ENCODE measurements at places on chromosomes 4 and X.

DNA sequence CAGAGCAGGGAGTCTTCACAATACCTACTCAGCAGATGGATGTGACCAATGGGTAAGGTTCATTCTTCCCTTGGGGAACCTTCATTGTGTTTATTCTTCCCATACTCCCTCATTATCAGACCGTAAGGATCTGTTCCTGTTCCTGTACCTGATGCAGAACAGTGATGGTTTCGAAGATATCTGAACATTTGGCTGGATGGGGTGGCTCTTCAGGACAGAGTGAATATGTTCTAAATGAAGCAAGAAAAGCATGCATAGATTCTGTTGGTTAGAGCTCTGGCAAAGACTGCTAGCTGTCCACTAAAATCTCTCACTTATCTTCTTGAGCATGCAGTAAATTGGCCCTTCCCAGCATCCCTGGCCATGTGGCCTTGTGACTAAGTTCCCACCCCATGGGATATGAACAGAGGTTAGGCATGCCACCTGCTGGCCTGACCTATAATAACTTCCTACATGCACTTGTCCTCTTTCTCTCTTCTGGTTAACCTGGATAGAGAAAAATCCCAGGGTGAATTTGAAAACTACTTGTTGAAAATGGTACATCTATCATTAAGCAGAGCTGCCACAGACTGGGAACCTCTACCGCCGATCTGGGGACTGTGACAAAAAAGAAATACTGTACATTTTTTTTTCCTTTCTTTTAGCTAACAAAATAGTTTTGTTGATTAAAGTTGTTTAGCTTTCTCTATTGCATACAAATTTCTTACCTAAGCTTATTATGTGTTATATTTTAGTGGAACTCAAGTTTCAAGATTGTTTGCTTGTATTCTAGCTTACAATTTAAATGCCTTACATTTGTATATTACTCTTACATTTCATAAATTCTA, 60.0 kb upstream of the BANK1 start:
- ATAC-seq = peak; percentile 97

DNA sequence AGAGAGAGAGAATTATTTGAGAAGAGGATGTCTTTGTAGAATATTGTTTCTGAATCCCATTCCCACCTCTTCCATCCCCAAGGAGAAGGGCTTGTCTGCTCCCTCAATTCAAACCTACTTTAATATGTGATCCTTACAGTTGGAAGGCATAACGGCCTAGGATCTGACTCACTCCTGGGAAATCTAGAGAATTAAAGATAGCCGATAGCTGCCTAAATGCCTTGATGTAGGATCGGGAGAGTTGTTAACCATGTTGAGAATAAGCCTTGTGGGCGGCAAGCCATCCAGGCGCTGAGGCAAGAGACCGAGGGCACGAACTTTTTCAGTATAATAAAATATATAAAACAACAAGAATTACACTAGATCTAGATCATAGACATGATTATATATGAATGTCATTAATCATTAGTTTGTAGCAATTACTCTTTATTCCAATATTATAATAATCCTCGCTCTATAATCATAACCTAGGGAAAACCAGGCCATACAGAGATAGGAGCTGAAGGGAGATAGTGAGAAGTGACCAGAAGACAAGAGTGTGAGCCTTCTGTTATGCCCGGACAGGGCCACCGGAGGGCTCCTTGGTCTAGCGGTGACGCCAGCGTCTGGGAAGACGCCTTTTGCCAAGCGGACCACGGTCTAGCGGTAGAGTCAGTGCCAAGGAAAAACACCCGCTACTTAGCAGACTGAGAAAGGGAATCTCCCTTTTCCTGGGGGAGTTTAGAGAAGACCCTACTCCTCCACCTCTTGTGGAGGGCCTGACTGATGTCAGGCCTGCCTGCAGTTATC, 13.5 kb downstream of the EMCN start:
- no peak for ATAC-seq

GRCh38 chrX:107827030-107827831, 1.6 kb downstream of the MID2 start:
- ATAC-seq = no peak

DNA sequence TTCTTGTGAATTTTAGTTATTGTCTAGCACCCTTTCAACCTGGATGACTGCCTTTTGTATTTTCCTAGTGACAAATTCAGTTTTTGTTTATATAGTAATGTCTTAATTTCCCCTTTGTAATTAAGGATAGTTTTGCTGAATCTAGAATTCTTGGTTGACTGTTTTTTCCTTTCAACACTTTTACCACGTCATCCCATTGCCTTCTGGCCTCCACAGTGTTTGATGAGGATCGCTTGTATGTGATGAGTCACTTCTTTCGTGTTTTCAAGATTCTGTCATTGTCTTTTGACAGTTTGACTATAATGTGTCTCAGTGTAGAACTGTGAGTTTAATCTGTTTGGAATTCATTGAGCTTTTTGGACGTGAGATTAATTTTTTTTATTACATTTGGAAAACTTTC, 30.1 kb downstream of the KDM6A start:
- no peak for ATAC-seq

DNA sequence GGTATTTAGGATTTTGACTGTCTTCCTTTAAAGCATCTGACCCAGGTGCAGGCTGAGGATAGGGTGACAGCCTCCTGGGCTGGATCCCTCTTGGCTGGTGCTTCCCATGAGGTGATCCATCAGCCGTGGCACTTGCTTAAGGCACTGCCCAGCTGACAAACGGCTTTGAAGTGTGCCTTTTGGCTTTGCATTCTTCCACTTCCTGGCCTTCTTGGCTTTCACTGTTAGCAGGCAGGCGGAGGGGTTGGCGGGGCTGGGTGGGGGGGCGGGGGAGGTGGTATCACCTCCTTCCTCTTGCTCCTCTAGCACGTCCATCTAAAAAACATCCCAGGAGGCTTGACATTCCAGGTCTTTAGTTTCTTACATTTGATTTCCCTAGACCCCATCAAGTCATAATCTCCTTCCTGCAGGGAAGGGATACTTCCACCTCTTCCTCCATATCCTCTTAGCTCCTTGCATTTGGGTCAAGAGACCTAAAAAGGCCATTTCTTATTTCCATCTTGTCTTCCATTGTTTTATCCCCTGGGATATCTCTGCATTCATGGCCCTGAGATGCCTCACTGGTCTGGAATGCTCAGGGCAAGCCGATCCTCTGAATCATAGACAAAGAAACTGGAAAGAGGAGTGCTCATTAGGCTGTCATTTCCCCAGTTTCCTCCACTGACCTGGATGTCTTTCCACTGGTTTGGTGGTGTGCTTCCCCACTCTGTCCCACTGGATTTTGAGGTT, 11.3 kb upstream of the APLN start:
- ATAC-seq = peak; percentile 99

DNA sequence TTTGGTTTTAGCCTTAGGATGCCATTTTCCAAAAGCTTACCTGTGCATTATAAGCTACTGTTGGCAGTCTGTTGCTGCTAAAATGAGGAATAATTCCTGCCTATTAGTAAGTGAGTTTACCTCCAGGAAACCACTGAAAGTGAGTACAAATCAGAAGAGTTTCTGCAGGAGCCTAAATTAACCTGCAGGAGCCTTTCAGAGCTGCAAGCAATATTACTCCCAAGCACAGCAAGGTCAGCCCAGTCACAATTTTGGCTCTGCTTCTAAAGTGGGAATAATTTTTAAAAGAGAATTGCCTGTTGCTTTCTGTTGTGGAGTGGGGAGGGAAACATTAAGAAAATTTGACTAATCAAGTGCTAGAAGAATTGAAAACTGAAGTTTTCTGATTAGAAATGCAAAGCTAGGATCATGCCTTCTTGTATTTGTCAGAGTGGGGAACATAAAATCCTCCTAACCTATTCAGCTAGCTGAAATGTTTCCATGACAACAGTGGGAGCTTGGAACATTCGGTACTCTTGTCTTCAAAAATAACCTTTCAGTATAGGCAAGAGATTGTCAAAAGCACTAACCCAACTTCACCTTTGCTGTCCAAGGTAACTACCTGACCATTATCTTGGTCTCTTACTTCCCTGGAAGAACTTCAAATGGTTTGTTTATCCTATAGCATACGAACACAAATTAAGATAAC, 193.2 kb downstream of the COMMD8 start:
- ATAC-seq = no peak

- ATAC-seq = no peak
These were observed 750.3 kb downstream of the ARAP2 start for GRCh38 chr4:35493977-35494376.

- ATAC-seq = no peak
These were observed 1052.1 kb upstream of the PCDH10 start for GRCh38 chr4:132097041-132097440.

- no peak for ATAC-seq
These were observed 14.2 kb downstream of the CHST7 start for GRCh38 chrX:46587753-46588171.

DNA sequence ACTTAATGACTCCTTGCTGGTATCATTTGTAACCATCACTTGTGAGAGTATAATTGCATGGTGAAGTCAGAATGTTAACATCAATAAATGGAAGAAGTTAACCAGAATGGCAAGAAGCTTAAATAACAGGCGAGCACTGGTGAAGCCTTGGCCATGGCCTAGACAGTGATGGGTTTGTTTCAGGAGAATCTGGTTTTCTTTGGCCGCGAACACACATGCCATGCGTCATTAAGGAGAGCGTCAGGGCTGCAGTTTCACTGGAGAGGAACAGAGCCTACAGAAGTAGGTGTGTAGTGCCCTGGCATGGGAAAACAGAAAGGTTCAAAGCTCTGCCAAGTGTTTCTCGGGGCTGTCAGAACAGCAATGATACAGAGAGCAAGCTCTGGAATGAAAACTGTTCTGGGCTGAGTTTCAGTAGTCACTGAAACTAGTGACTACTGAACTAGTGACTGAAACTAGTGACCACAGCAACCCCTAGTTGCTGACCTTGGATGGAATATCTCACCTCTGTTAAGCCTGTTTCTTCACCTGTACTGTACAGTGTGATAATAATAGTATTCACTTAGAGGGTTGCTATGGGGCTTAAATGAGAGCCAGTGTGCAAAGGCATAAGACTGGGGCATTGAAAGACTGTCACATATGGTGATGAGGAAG, 93.8 kb downstream of the C4orf51 start:
- no peak for ATAC-seq

- no peak for ATAC-seq
These were observed 44.9 kb downstream of the CENPC start for GRCh38 chr4:67500373-67500772.

DNA sequence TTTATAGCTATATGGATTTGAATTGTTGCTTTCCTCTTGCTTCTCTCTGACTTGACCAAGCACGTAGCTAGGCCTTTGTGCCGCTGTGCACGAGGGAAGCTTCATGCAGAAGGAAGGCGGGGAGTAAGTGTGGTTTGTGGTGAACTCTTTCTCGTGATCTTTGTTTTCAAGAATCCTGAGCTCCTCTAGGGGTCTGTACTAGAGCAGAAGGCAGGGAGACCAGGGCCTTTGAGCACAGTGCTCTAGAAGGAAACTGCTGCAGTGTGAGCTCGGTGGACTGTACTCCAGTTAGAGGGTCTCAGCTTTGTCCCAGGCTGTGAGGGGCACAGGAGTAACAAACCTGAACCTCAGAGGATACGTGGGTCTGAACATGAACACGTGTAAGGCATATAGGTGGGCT, 49.0 kb downstream of the AGA start:
- no peak for ATAC-seq

DNA sequence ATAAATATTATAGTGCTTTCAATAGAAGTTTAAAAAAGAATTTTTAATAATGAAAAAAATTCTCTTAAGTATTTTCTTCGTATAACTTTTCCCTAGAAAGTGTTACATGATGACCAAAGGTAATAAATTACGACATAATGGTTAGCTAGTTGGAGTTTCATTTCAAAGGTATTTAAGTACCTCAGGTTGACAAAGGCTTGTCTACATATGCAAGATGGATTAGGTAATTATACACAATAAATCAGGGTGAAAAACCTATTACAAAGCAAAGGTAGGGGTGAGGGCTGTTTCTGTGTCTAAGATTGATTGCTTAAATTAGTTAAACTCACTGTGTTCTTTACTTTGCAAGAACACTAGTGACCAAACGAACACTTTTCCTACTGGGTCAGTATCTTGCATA, 508.5 kb upstream of the FAT1 start:
- ATAC-seq = no peak

DNA sequence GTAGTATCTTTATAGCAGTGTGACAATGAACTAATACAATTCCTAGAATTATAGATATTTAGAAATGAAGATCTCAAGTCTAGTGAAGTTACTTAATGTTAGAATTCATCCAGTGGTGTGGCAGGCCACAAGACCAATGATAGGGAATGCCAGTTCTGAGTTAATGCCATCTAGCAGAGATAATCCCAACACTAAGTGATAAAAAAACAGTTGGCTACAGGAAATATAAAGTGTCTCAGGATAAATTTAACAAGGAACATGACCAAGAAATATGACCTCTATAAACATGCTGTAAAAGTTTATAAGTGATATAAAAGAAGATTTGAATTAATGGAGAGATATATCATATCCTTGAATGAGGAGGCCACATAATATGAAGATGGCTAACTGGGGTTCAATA, 1790.5 kb upstream of the ADGRL3 start:
- ATAC-seq = no peak

GRCh38 chr4:151415978-151416377, 7.0 kb downstream of the FHIP1A start:
- ATAC-seq = peak; percentile 29

DNA sequence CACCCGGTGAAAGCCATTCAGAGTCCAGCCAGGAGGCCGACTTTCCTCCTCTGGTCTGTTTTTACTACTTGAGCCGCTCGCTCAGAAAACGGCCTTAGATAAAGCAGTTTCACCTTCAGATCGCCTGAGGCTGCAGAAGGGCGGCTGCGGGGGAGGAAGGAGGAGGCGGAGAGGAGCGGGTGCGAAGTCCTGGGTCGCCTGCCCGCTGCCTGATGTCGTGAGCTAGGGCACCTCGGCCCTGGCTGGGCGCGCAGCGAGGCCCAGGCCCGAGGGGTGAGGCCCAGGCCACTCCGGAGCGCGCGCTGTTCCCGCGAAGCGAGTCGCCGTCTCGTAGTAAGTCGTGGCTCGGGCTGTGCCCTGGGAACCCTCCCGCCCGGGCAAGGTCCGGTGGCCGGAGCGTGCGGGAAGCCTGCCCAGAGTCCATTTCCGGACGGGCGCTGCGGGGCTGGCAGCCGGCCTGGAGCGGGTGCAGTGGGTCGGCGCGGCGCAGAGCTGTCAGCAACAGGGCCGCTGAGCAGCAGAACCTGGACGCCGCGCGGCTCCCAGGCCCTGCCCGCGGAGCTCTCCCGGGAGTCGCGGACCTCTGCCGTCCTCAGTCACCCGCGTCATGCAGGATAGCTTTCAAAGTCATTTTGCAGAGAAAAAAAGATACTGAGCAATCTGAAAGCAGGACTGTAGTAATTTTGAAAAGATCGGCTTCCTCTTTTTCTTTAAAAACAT, 18.6 kb downstream of the TRIM2 start:
- ATAC-seq = peak; percentile 78

GRCh38 chr4:111031596-111031995, 408.7 kb upstream of the PITX2 start:
- ATAC-seq = no peak

GRCh38 chr4:87521757-87522374, 7.3 kb downstream of the SPARCL1 start:
- ATAC-seq = peak; percentile 80

- no peak for ATAC-seq
These were observed 157.3 kb downstream of the TMA16 start for GRCh38 chr4:163651761-163652160.
